ENCODE measurements at places on chromosomes 3 and 15.

GRCh38 chr3:23663661-23664186 lies 142.0 kb upstream of the UBE2E1 start:
- DNase-seq, result no peak

DNA sequence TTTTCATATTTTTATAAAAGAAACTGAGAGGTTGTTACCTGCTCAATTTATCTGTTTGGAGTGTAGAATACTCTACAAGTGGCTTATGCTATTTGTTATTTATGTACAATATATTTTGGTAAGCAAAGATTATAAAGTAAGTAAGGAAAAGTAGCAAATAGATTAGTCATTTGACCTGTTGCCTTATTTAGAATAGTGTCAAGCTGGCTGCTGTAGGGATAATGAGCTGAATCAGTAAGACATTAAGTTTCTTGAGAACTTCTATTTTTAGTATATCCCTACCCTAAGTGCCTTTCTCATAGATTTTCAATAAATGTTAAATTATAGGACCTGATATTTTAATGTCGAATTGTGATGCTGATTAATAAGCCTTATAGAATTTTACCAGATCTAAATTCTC lies 37.2 kb downstream of the ECT2 start:
- DNase-seq, result no peak

GRCh38 chr3:70488131-70488530 lies 175.7 kb upstream of the MDFIC2 start:
- DNase-seq, result no peak

- DNase-seq, result no peak
These were observed 393.6 kb downstream of the OTOL1 start for GRCh38 chr3:161890147-161890625.

- no peak for DNase-seq
These were observed 13.0 kb upstream of the MYO5C start for GRCh38 chr15:52308446-52309153.

DNA sequence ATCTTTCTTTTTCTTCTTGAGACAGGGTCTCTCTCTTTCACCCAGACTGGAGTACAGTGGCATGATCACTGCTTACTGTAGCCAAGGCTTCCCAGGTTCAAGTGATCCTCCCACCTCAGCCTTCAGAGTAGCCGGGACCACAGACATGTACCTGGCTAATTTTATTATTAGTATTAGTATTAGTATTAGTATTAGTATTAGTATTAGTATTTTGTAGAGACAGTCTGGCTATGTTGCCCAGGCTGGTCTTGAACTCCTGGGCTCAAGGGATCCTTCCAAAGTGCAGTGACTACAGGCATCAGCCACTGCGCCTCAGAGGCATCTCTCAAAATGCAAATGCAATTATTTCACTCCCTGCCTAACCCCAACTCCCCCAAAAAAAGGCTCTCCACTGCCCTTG lies 1.7 kb downstream of the KIF7 start:
- DNase-seq, result no peak

Data from DMS153 (cell line).